ENCODE measurements at places on chromosomes 13 and 19.
A peak's percentile ranks its signal among the peaks of the same experiment; 100 is the strongest.

DNA sequence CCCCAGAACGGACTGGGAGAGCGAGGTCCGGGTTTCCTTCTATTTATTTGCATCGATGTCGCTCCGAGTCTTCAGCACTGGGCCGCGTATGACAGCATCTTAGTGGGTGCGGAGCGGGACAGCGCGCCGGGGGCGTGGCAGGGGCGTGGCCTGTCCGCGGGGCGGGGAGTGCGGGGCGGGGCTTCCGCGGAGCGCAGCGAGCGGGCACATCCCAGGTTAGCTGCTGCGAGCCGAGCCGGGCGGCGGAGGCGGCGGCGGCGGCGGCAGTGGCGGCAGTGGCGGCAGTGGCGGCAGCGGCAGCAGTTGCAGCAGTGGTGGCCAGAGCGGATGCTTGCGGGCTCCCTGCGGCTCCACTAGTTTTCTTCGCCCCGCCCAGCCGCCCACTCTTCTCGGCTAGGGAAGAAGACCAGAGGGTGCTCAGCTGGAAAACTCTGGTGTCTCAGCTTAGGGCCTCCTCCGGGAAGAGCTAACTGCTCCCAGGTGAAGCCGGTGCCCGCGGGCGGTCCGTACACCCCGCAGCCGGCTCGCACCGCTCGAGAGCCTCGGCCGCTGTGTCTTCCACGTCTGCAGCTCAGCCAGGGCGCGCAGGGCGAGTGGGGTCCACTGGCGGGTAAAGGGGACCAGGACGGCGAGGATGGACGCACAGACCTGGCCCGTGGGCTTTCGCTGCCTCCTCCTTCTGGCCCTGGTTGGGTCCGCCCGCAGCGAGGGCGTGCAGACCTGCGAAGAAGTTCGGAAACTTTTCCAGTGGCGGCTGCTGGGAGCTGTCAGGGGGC is at the start of gene GPC5:
GPC5 (plus strand) TSS at position 209 of the 776 bp plus-strand sequence.
- DNase-seq = peak; percentile 85

- no peak for DNase-seq
These were observed 4.0 kb upstream of the SIGLEC8 start for GRCh38 chr19:51462276-51462675.

GRCh38 chr19:39845584-39845932 is 621 bp downstream of the FBL start:
- no peak for DNase-seq

- DNase-seq = no peak
These were observed 110.0 kb upstream of the DACH1 start for GRCh38 chr13:71977028-71977427.

DNA sequence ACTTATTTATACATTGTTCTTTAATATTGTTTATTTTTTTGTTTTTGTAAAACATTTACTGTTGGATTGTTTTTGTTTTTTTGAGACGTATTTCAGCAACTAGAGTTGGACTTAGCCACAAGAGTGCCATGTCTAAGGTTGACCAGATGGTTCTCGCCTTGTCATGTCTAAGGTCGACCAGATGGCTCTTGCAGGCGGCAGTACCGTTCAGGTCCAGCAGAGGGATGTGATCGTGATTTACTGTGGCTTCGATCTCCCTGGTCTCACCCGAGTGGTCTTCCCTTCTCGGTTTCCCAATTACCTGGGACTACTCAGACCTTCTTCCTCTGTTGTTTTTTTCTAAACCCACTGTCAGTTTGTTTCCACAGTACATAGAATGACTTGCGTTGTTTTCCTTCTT is 1438.6 kb downstream of the UQCRFS1 start:
- DNase-seq = no peak

- no peak for DNase-seq
These were observed 419.5 kb upstream of the ARGLU1 start for GRCh38 chr13:106987427-106987785.

GRCh38 chr19:19514215-19514657 is 1.1 kb downstream of the TSSK6 start:
- no peak for DNase-seq

DNA sequence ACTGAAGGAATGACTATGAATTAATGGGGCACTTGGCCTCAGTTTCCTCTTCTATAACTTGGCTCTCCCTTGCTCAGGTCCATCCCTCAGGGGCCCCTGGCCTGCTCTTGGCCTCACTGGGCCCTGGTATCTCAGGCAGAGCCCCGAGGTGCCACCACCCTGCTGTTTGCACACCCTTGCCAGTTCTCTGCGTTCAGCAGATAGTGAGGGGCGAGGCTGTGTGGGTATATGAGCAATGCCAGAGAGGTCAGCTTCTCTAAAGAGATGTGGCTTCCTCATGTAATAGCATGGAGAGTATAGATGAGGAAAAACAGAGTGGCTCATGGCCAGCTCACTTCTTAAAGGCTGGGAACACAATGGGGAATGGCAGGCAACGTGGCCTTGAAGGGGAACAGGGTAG is 76.1 kb downstream of the CYSLTR2 start:
- no peak for DNase-seq

GRCh38 chr19:21492947-21493906 is 12.2 kb upstream of the ZNF429 start:
- no peak for DNase-seq
